ENCODE measurements at places on chromosomes 7 and 10.
A peak's percentile ranks its signal among the peaks of the same experiment; 100 is the strongest.

DNA sequence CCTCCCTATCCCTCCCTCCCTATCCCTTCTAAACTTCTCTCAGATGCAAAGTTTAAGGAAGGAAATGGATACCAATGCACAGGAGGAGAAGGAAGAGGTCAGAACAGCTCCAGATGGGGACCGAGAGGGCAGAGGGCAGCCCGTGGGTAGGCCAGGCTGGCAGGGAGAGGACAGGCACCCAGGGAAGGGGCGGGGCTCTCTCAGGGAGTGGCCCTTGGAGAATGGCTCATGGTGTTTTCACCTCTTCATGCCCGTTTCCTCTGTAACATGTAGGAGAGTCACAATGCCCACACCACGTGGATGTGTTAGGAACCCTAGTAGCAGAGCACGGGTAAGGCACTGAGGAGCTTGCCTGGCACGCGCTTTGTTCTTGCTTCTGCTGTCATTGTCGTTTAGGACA lies 264.5 kb downstream of the CELF2 start:
- no peak for DNase-seq

- no peak for DNase-seq
Observed at GRCh38 chr7:129643550-129644170, 32.1 kb downstream of the NRF1 start.

- no peak for DNase-seq
Observed at GRCh38 chr10:60032723-60033122, 126.4 kb upstream of the CCDC6 start.

- no peak for DNase-seq
Observed at GRCh38 chr7:148242294-148242821, 348.2 kb upstream of the C7orf33 start.

GRCh38 chr10:91006001-91006751 lies 85.3 kb upstream of the ANKRD1 start:
- DNase-seq = peak; percentile 32

DNA sequence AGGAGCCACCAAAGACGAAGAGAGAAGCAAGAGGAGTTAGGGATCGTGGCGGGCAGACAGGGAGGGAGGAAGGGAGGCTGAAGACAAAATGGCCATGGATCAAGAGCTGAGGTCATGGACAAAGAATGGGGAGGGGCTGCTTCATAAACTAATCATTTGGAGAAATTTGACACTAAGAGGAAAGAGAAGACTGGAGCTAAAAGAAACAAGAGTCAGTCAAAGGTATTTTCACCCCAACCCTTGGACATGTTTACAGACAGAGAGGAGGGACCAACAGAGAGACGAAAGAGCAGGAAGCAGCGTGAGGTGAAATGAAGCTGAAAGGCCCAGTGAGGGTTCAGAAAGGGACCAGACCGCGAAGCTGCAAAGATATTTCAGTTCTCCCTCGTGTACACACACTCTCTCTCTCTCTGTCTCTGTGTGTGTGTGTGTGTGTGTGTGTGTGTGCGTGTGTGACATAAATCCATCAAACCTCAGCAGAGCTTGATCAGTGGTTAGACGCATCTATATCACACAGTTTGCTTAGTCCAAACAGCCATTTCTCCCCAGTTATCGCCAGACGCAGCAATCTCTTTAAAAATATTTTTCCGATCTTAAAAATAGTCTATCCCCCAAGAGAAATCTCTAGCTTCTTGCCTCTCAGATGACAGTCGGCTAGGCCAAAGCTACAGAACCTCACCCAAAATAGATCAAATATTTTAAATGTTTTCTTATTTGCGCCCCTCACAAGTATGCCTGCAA lies 12.5 kb upstream of the CALD1 start:
- DNase-seq = no peak

DNA sequence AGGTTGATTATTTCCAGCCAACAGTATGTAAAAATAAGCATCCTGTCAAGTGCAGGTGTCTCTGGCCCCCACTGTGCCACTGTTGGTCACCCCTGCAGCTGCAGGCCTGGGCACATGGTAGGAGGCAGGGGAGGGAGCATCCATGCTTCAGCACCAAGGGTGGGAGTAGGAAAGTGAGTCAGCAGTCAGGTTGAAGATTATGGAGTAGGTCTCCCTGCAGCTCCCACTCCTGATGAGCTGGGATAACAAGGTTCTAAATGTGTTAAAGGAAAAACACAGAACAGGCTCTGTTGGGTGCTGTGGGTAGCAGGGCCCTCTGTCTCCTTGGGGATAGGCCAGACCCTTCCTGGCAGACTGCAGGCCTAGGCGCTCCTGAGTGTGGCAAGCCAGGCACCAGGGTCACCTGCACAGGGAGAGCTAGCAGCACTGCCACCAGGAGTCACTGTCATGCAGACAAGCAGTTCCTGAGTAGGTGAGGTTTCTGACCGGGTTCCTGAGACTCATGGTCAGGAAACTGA lies 59.3 kb downstream of the NUDCD3 start:
- DNase-seq = no peak

DNA sequence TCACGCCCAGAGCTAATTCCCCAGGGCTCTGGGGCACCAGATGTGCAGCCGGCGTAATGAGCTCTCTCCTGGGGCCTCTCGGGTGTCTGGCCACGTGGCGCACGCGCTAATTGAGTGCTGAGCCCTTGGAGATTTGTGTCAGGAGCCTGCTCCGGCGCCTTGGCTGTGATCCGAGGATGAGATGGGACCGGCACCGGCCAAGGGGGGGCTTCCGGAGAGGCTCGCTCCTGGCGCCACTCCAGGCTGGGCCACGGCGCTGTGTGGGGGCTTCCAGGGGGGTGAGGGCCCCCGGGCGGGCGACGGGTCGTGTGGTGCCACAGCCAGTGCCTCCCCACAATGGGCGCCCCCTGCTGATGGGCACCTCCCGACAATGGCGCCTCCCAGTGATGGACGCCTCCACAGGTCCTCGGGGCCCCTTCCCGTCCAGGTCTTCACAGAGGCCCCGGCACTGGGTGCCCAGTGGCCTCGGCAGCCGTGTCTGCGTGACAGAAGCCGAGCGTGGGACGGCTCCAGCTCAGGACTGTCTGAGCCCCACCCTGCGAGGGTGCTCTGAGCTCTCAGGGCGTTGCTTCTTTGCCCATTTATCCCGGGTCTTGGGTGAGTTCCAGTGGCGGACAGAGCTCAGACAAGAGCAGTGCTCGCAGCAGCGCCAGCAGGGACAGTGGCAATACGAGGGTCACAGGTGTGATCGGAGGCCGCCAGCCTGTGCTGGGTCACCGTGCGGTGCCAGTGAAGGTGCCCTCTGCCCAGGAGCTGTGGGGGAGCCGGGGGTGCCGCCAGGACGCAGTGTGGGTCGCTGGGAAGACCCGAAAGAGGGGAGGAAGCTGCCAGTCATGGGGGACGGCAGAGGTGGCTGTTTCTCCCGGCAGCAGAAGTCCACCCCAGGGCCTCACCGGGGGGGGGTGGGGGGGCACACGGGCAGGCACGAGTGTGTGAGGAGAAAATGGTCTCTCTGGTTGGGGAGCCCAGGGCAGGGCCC lies 8.2 kb upstream of the NKX6-2 start:
- no peak for DNase-seq

DNA sequence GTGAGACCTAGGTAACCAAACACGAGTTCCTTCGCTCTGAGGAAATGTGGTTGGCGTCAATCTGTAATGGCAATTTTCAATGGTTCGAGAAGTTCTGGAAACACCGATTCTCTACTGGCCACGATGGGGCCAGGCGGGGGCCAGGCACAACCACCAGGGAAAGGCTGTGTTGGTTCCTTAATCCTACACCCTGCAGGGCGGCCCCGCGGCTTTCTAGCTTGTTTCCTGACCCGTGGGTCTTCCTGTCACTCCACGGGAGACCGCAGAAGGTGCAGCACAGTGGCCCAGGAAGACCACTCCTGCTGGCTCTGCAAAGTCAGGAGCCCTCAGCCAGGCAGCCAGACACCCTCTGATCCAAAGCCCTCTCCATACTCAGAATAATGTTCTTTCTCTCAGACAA lies 113.4 kb downstream of the FGFR2 start:
- no peak for DNase-seq

DNA sequence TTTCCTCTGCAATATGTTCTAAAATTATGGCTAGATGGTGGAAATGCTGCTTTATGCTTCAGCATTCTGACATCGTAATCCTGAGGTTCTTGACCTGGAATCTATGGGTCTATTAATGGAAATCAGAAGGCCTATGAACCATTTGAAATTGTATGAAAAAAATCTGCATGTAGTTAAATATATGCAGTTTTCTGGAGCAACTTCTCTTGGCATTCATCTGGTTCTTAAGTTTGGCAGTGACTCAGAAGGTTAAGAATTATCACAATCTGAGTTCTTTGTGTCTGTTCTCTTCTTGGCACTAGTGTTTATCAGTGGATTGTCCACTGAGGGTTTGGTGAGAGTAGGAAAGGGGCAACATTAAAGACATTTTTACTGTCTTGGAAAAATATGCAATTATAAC lies 71.1 kb upstream of the FZD1 start:
- no peak for DNase-seq

DNA sequence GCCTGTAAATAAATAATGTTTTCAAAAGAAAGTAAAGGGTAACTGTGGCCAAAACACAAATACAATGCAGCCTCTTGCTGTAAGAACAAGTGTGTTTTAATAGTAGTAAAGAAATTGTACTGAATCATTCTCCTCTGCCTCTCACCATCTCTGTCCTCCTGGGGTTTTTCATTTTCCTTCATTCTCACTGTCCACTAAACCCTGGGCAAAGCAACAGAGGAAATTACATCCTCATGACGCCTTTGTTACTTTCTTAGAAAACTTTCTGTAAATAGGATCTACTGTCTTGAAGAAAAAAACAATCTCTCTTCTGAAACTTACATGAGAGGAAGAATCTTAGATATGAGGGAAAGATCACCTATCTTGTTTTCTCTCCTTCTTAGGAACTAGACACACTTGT lies 54.6 kb downstream of the ASB4 start:
- no peak for DNase-seq

- no peak for DNase-seq
Observed at GRCh38 chr7:36260481-36260880, 107.4 kb downstream of the EEPD1 start.

DNA sequence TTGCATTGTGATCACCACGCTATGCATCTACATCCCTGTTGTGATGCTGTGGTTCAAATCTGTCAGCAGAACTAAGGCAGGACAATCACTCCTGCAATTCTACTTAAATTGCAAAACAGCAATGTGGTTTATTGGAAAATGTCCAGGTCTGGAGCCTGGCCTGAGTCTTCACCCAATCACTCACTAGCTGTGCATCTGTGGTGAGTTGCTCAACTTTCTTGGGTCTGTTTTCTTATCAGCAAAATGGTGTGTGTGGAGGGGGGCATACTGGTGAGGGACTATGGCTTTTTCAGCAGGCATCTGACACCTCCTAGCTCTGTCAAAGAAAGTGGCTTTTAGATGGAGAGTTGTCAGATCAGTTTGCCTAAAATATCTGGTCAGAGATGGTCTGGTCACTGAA lies 108.3 kb upstream of the FEZF1 start:
- DNase-seq = no peak

DNA sequence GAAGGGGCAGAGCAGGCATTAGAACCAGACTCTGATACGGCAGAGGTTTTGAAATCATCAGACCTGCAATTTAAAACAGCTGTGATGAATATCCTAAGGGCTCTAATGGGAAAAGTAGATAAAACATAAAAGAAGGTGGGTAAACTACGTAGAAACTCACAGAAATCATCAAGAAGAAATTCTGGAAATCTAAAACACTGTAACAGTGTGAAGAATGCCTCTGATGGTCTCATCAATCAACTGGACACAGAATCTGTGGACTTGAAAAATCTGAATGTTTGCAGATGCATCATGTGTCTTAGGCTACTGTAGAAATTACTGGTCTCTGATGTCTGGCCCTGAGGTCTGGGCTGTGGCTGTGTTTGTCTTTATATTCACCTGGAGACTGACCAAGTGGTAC lies 173.0 kb upstream of the NPS start:
- DNase-seq = no peak

DNA sequence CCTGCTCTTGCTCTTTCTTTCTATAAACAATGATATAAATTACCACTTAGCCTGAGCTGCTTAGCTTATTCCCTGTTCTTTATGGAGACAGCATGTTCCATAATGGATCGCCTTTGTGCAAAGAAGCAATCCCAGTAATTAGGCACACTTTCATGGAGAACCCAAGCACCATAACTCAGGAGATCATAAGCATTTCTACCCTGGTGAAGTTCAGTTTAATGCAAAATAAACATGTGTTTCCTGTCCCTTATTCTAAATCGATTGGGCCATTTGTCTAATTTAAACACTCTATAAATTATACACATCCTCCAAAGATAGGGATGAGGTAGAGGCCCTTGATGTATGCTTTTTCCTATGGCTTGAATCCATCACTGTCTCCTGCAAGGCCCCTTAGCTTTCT lies 75.8 kb upstream of the TMEM72 start:
- no peak for DNase-seq

Measured in stimulated activated CD4-positive, alpha-beta T cell treated with anti-CD3 and anti-CD28 coated beads, Interleukin-1b, Interleukin-23, amount 100 ng/mL, for 1 hour (primary cell).